Cerebellar nuclear complex (tissue), 1 donor: ENCODE measurements at places on chromosomes 2 and 18.

DNA sequence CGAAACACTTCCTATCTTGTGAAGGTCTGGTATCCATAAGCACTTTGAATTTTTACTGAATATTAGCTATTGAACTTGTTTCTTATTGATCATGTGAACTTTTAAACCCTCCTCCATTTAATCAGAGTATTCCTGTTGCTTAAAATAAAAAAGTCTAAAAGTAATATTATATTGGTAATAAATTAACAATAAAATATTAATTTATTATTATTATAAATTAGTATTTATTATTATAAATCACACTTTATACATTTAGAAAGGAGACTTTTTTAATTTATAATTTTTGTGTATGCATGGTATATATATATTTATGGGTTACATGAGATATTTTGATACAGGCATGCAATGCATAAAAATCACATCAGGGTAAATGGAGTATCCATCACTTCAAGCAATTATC, 295.4 kb upstream of the NETO1 start:
- no peak for DNase-seq

DNA sequence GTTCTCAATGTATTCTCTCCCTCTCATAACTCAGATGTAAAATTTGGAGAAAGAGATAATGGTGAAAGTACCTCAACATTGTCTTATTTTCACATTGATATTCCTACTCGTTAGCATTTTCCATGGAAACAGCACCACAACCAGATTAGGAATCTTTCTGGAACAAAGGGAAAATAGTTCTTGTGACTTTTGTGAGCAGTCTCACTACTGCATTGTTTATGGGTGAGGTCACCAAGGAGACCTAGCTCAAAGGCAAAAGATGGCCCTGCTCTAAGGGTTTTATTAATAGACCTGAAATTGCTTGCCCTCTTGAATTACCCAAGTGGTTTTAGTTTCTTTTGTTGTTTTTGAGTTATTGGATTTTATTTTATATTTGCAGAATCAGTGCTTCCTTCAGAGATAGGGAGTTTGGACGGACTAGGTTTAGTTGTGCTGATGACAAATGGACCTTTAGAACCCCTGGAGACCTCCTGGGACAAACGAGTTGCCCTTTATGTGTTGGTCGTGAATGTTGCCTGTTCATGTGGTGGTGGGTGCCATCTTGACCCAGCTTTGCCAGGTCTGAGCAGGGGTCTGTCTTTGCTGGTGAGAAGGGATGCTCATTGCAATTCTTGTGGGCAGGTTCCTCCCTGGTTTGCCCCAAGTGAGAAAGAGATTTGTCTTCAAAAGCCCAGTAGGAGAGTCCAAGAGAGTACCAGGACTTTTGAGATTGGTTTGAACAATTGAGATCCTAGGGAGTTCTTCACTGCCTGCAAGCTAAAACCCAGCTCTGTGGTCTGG, 58.1 kb downstream of the INPP4A start:
- no peak for DNase-seq

DNA sequence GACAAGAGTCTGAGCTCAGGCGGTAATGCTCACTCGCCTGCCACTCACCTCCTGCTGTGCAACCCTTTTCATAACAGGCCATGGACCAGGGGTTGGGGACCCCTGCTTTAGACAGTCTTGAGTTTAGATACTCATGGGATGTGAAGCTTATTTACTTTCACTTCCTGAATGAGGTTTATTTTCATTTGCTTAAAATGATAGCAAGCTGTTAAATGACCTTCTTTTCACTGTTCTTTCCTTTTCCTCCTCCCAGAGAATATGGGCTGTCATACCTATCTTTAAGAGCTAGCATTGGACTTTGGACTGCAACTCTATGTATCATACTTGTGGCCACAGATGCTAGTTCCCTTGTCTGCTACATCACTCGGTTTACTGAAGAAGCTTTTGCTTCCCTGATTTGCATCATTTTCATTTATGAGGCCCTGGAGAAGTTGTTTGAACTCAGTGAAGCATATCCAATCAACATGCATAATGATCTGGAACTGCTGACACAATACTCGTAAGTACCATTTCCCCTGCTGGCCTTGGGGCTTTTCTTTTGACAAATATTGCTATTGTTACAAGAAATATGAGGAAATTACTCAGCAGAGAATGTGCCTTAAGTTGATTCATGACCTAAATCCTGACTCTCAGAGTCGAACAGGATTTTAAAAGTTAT, 168.5 kb downstream of the DPP4 start:
- DNase-seq, result no peak

- no peak for DNase-seq
These were observed 134.0 kb downstream of the IKZF2 start for GRCh38 chr2:213017404-213017803.

GRCh38 chr2:158664987-158665386, 130.1 kb upstream of the DAPL1 start:
- DNase-seq, result no peak

GRCh38 chr2:241261628-241262027, 53.8 kb downstream of the HDLBP start:
- no peak for DNase-seq

DNA sequence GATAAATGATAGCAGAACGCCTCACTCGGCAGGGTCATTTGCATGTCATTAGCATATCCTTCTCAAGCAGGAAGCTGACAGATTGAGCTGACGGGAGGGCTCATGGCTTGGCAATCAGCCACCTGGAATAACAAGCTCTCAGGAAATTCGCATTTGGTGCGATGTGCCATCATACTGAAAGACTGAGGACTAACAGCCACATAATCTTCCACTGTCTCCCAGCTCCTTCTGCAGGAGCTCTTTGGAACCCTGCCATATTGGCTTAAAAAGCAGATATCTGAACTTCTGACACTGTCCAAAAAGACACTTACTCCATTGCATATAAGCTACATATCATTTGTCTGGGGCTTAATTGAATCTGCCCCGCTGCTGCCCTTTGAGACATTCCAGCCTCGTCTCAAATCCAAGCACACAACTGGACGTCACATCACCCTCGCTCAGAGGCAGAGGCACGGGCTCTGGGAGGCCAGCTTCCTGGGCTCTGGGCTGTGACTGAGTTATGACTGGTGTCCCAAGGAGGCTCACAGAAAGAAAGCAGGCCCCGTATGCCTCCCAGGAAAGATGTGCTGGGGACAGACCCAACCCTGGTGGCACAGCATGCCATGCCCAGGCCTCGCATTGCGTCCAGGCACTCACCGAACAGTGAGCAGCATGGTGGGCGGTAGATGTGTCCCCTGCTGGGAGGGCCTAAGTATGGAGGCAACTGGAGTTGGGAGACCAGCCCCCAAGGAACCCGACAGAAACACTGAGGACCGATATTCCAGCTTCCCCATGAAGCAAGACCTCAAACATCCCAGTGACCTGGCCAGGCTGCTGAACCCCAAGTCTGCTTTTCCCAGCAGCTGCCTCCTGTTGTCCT, 228.0 kb downstream of the ATAD2B start:
- no peak for DNase-seq

- no peak for DNase-seq
These were observed 83.7 kb upstream of the SLC1A4 start for GRCh38 chr2:64905338-64906024.

DNA sequence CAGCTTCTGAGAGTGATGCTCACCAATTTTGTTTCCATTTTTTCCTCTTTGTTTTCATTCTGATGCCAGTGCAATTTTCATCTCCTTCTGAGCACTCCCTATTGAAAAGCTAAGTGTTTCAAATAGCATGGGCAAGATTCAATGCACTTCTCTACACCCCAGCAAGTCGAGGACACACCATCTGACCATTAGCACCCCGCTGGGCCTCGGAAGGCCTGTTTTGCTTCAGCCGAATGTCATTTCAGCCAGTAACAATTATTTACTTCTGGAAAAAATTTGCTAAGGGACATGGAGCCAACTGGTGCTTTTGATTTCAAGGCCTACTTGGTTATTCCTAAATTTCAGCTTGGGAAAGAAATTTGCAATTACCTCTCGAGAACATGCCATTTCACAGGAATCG, 392.4 kb downstream of the RNF144A start:
- peak; percentile 19 for DNase-seq

GRCh38 chr2:74919827-74920226, 38.6 kb upstream of the POLE4 start:
- DNase-seq, result no peak

DNA sequence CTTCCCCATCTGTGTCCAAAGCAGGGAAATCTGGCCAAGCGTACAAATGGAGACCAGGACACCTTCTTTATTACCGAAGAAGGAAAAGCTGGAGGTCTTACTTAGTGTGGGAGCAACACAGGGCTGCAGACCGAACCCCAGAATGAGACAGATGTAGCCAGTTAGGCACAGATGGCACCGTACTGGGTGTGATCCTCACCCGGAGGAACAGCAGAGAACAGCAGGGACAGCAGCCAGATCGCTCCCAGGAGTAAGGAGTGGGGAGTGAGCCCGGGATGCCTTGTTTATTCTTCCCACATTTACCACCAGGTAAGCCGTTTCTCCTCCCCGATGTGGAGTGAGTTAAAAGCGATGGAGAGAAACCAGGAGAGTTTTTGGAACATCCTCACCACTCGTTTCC, 150.7 kb upstream of the SPRED2 start:
- no peak for DNase-seq

DNA sequence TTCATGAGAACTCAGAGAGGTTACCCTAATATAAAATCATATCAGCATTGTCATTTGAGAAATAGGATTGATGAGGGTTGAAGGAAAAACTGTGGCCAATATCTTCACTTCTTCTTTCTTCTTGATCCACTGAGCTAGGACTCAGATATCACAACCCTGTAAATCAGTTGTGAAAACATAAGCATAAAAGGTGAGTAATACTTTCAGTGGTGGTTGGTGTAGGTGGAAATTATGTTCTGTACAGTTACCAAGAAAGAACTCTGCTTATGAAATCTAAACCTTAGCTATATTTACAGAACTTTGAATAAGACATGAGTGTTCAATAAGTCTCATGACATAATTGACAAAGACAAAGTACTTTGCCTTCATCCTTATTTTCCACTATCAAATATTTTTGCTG, 56.3 kb downstream of the PAX3 start:
- DNase-seq, result no peak

DNA sequence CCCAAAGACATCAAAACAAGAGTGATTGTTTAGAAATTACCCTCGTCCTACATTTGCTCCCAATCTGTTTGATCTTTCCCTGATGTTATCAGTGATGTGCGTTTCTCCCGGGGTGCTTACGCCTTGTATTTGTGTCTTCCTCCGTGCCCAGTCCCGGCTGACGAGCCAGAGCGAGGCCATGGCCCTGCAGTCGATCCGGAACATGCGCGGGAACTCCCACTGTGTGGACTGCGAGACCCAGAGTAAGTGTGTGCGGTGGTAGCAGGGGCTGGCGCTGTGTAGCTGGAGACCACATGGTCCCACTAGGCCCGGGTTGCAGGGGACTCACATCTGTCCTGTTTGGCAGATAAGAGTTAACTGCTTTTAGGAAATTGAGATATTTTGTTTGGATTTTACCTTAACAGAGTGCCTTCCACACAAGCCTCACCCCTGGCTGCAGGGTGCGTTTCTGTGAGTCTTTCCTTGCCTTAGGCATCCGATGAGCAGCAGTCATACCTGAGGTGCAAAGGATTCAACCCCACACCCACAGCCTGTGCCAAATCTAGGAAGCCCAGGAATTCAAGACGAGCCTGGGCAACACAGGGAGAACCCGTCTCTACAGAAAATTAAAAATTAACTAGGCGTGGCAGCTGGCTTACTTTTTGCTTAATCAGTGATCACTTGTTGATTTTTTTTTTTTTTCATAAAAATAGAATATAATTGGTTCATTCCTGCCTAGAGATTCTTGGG, 127.4 kb downstream of the GBX2 start:
- no peak for DNase-seq

DNA sequence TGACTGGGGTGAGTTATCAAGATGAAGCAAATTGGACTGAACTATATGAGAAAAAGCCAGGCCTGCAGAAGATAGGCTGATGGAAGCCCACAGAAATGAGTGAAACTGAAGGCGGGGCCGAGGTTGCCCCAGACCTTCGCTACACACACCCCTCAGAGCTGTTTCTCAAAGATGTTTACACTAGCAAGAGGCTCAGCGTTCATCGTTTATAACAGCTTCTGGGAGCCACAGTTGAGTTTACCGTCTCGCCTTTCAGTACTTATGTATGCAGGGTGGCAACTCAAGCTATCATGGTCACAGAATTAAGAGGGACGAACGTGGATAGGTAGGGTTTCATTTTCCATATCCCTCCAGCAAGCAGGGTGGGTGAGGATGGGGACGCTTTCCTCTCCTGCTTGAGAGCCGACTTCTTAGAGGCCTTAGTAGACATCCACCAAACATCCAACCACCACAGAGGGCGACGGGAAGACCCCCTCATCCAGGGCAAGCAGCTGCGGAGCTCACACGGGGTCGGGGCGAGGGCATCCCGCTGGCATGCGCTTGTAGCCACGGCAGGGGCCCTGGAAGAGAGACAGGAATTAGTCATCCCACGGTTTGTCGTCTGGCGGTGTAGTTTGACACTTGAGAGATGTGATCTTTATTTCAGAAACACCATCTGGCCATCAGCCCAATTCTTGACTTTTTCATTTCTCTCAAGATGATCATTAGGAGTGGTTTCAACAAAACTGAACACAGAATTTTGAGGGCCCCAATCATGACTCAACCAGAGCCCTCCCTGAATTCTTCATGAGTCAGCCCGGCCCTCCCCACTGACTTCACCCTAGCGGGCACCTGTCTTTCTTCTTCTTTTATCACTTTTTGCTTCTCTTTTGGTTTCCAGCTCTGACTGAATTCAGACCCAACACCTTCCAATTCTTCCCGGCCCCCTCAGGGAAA, 109.1 kb upstream of the CTDP1 start:
- DNase-seq, result no peak

DNA sequence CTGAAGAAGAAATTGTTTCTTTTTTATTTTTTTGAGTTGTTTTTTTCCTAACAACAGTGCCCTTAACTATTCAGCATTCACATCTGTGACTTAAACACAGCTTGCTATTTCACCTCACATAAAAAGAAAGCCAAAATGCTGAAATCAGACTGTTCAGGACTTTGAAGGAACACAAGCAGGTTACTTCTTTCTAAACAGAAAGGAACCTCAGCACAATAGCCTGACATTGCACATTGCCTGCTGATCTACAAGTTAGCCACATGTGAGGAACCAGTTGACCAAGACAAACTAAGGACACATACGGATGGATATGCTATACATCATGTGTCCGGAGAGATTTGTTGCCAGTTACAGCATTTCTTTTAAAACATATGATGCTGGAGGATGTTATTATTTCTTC, 331.1 kb downstream of the FSIP2 start:
- no peak for DNase-seq

DNA sequence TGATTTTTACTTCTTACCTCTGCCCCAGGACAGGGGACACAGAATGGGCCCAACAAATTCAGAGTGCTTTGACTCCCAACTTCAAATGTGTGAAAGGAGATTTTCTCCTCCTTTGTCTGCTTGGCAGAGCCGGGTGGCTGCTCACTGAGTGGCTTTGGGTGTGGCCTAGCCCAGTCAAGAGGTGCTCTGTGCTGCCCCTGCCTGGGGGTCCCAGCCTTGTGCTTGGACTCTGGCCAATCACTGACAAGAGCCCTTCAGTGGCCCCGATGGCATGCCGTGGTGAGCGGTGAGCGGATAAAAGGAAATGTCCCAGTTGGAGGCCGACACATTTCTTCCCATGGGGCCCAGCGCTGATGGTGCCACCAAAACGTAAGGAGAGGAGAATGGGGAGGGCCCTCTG, 259.2 kb downstream of the CELF4 start:
- no peak for DNase-seq

GRCh38 chr18:67241299-67241698, 275.2 kb downstream of the DSEL start:
- no peak for DNase-seq

- DNase-seq, result no peak
These were observed 309.1 kb upstream of the MAP2 start for GRCh38 chr2:209114588-209115240.

- DNase-seq, result no peak
These were observed 67.0 kb upstream of the TCF4 start for GRCh38 chr18:55654986-55655385.

GRCh38 chr2:102025016-102025501, 33.3 kb downstream of the IL1R2 start:
- DNase-seq, result no peak
